ENCODE measurements at places on chromosomes 4 and X.
A peak's percentile ranks its signal among the peaks of the same experiment; 100 is the strongest.

GRCh38 chrX:115650916-115651315 lies 89.9 kb downstream of the PLS3 start:
- H3K27me3 ChIP-seq = no peaks in the 10 kb centered on the region
- no peak overlapping the region for H3K27ac ChIP-seq
- H3K36me3 ChIP-seq = no peaks in the 10 kb centered on the region
- H3K4me3 ChIP-seq = no peak overlapping the region
- no peaks in the 10 kb centered on the region for H3K4me1 ChIP-seq
- DNase-seq = no peak

DNA sequence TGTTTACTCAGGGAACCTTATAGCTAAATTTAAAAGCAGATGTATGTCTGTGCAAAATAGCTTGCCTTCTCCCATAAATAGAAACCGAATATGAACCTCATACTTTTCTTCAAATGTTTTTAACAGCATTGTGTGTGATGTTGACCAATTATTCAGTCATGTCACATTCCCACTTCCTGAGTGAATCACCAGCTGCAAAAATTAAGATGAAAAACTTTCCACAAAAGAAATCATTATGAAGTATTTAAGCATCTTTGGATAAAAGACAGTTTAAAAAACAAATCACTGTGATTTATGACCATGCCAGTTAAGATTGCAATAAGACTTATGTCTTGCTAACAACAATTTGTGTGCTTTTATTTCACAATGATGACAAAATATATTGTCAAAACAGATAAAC lies 220.1 kb downstream of the PDGFC start:
- H3K27me3 ChIP-seq = no peaks in the 10 kb centered on the region
- H3K4me3 ChIP-seq = no peak overlapping the region
- no peaks in the 10 kb centered on the region for H3K36me3 ChIP-seq
- no peak for DNase-seq
- no peak overlapping the region for H3K27ac ChIP-seq

DNA sequence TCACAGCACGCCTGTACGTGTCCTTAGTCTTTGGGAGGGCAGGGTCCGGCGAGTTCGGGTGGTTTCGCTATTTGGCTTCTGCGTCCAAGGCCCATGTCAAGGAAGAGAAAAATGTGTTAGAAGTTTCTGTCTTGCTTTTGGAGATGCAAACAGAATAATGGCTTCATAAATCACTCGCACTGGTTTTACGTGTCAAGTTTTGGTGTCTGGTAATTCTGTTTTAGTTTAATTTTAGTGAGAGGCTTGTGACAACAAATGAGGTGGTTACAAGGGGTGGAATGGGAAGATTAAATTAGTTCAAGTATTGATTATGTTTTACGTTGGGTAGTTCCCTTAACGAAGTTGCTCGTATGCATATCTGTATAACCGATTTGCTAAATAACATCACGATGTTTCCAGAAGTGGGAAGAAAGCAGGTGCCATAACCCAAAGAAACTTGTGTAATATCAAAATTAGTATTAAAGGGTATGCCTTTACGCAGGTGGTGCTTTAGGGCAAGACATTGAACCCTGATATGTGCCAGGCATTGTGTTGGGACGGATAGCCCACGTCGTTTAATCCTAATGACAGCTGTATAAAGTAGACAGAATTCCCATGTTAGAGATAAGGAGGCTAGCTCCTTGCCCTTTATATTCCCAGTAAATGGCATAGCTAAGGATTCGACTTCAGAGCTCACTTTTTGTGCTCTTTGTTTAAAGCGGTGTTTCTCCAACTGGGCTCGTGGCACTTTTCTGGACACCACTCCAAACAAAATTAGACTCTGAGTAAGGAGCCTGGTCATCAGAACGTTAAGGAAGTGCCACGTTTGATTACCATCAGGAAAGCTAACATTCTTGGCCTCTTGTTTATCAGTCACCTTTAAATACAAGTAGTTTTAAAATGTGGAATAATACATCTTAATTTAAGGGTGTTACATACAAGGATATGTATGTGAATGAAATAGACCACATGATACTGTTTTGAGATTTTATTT lies 843 bp downstream of the RPL34 start:
- DNase-seq = no peak
- peaks cover 14% of the 10 kb centered on the region for H3K4me1 ChIP-seq
- no peaks in the 10 kb centered on the region for H3K36me3 ChIP-seq
- H3K4me3 ChIP-seq = peak overlapping the region; percentile 81
- H3K27ac ChIP-seq = peak overlapping the region; percentile 94

- no peaks in the 10 kb centered on the region for H3K27me3 ChIP-seq
- no peak overlapping the region for H3K4me3 ChIP-seq
- peaks cover 5% of the 10 kb centered on the region for H3K36me3 ChIP-seq
- no peak overlapping the region for H3K27ac ChIP-seq
Measured at GRCh38 chr4:131613824-131614216, 1535.3 kb upstream of the PCDH10 start.

DNA sequence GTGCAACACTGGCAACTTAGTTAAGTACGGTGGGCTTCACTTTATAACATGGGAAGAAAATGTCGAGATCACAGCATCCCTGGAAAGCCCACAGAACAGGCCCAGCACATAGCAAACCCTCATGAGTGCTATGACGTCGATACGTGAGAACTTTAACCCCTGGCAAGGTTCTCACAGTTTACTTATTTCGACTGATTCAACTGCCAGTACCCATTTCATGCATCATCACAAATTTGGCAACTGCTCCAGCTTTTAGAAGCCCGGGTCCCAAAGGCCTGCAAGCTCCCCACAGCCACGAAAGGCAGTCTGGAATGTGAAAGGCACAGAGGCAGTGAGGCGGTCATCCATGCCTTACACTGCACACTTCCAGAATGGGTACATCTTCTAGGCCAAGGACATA lies 41.2 kb downstream of the RELL1 start:
- H3K27me3 ChIP-seq = no peaks in the 10 kb centered on the region
- no peak for DNase-seq
- peak overlapping the region; percentile 8 for H3K27ac ChIP-seq
- H3K4me3 ChIP-seq = no peak overlapping the region

- H3K36me3 ChIP-seq = no peaks in the 10 kb centered on the region
- DNase-seq = no peak
- H3K4me1 ChIP-seq = no peaks in the 10 kb centered on the region
- H3K27ac ChIP-seq = no peak overlapping the region
- H3K27me3 ChIP-seq = no peaks in the 10 kb centered on the region
- H3K4me3 ChIP-seq = no peak overlapping the region
Measured at GRCh38 chr4:178309890-178310289, 867.7 kb upstream of the AGA start.

GRCh38 chrX:44002567-44002966 lies 29.4 kb upstream of the NDP start:
- H3K4me1 ChIP-seq = no peaks in the 10 kb centered on the region
- no peak overlapping the region for H3K27ac ChIP-seq
- no peak overlapping the region for H3K4me3 ChIP-seq
- no peaks in the 10 kb centered on the region for H3K27me3 ChIP-seq
- no peak for DNase-seq

- H3K27ac ChIP-seq = no peak overlapping the region
- no peaks in the 10 kb centered on the region for H3K36me3 ChIP-seq
- DNase-seq = no peak
- no peaks in the 10 kb centered on the region for H3K4me1 ChIP-seq
Measured at GRCh38 chr4:38896940-38897339, 29.3 kb downstream of the FAM114A1 start.

DNA sequence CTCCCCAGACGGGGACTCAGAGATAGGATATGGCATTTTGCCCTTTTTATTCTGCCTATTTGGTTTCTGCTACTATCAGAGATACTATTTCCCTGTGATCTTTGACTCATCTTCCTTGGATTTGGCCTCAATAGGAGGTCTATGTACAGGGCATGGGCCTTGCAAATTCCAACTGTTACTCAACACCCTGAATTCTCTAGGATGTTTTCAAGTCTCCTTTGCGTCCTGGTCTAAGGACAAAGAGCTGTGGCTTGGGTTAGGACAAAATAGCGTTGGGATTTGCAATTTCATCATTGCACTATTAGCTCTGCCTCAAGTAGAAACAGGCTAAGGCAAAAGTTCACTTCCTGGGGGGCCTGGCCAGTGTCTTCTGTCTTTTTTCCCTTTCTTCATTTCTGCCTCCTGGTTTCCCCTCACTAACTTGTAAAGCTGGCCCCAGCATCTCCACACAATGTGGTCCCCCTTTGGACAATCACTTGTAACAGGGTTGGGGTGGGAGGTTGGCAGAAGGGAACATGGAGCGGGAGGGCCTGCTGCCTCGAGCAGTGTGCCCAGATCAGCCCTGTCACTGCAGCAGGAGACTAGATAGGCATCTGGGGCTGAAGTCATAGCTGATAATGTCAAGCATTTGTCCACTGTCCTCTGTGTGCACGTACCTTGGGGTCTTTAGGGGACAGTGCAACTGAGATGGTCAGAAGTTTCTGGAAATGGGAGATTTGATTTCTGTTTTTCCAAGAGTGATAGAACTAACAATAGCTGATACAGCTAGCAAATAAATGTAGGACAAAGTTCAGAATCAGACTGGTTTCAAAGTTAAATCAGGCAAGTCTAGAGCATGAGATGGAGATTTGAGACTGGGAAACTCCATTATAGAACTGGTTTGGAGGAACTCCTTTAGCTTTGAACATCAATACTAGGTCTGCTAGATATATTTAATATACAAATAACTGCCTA lies 25.8 kb upstream of the STBD1 start:
- H3K27ac ChIP-seq = no peak overlapping the region
- DNase-seq = no peak
- H3K27me3 ChIP-seq = no peaks in the 10 kb centered on the region
- H3K4me1 ChIP-seq = no peaks in the 10 kb centered on the region
- no peak overlapping the region for H3K4me3 ChIP-seq

- no peak for DNase-seq
- H3K27ac ChIP-seq = no peak overlapping the region
- H3K4me3 ChIP-seq = no peak overlapping the region
- no peaks in the 10 kb centered on the region for H3K36me3 ChIP-seq
- peaks cover 10% of the 10 kb centered on the region for H3K27me3 ChIP-seq
- no peaks in the 10 kb centered on the region for H3K4me1 ChIP-seq
Measured at GRCh38 chrX:10741003-10741402, 120.6 kb upstream of the MID1 start.

- no peak for DNase-seq
- H3K27me3 ChIP-seq = no peaks in the 10 kb centered on the region
- H3K27ac ChIP-seq = no peak overlapping the region
- no peaks in the 10 kb centered on the region for H3K4me1 ChIP-seq
- no peak overlapping the region for H3K4me3 ChIP-seq
- no peaks in the 10 kb centered on the region for H3K36me3 ChIP-seq
Measured at GRCh38 chr4:153764601-153765368, 5.0 kb upstream of the RNF175 start.

DNA sequence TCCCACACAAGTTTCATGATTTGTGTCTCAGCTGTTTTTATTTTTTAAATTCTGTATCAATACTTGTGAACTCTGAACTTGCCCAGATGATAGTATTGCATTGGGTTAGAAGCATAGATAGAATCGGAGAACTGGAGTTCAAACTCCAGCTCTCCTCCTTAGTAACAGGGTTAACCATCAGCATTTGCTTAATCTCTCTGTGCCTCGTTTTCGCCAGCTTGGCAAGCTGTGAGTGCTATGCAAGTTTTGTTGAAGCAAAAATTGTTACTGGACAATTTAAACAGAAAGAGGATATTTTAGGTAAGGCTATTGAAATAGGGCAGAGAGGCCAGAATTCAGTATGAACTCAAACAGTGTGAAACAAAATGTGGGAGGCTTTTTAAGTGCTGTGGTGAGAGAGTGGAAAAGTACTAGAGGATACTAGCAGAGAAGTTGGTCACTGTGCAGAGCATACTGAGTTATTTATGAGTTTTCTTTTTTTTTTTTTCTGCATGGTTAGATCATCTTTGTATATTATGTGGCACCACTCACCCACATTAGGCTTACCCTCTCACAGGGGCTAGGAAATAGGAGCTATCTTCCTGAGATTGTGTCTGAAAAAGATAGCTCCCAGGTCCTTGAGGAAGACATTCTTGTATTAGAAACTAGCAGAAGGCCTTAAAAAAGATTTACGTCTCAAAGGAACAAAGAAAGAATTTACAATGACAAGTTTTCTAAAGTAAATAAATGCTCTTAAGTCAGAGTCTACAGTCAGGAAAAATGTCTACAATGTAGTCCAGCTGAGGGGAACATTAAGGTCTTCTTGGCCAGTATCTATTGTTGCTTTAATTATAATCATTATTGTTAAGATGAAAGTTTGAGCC lies 1126.6 kb downstream of the FAT4 start:
- no peak for DNase-seq
- H3K27ac ChIP-seq = no peak overlapping the region
- H3K27me3 ChIP-seq = no peaks in the 10 kb centered on the region
- H3K4me3 ChIP-seq = no peak overlapping the region
- H3K36me3 ChIP-seq = no peaks in the 10 kb centered on the region

- H3K4me1 ChIP-seq = no peaks in the 10 kb centered on the region
- no peaks in the 10 kb centered on the region for H3K36me3 ChIP-seq
- DNase-seq = no peak
- H3K27ac ChIP-seq = no peak overlapping the region
- no peak overlapping the region for H3K4me3 ChIP-seq
Measured at GRCh38 chrX:111164728-111165127, 68.7 kb downstream of the PAK3 start.

DNA sequence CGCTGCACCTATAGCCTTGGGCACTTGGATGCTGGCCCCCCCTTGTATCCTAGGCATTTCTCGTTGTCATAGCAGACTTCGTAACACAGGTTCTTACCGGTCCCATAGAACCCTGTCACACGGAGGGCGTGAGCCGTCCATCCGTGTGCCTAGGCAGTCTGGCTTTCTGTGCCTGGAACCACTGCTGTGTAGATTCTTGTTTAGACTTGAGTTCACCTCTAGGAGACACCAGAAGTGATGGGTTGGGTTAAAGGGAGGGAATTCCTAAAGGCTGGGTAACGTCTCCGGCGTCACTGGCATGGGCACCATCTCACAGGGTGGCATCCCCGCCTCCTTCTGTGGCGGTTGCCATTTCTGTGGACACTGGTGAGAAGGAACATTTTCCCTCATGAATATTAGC lies 13.5 kb upstream of the NKX1-1 start:
- H3K4me3 ChIP-seq = no peak overlapping the region
- H3K27me3 ChIP-seq = no peaks in the 10 kb centered on the region
- H3K27ac ChIP-seq = no peak overlapping the region
- H3K4me1 ChIP-seq = no peaks in the 10 kb centered on the region
- DNase-seq = no peak

DNA sequence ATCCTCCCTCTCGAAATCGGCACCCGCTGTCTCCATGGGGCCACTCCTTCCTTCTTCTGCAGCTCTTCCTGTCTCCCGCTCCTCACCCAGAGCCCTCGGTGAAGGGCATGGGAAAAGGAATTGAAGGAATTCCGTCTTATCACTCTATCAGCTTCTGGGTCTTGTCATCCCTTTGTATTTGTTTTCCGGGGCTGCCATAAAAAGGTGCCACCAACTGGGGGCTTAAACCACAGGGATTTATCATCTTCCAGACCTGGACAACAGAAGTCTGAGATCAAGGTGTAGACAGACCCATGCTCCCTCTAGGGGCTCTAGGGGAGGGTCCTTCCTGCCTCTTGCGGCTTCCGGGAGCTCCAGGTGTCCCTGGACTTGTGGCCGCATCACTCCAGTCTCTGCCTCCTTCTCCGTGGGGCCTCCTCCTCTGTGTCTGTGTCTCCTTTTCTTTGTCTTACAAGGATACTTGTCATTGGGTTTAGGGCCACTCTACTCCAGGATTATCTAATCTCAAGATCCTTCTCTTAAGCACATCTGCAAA lies 24.0 kb downstream of the CD99 start:
- no peaks in the 10 kb centered on the region for H3K36me3 ChIP-seq
- DNase-seq = no peak
- no peak overlapping the region for H3K27ac ChIP-seq
- no peaks in the 10 kb centered on the region for H3K27me3 ChIP-seq
- H3K4me1 ChIP-seq = no peaks in the 10 kb centered on the region
- H3K4me3 ChIP-seq = no peak overlapping the region

Measured in breast epithelium (tissue), 4 donors.